ENCODE measurements at places on chromosomes 4 and X.
A peak's percentile ranks its signal among the peaks of the same experiment; 100 is the strongest.

GRCh38 chr4:54225598-54226403, 3.3 kb upstream of the PDGFRA start:
- DNase-seq = no peak

- no peak for DNase-seq
These were observed 41.2 kb downstream of the PIR start for GRCh38 chrX:15451913-15452312.

DNA sequence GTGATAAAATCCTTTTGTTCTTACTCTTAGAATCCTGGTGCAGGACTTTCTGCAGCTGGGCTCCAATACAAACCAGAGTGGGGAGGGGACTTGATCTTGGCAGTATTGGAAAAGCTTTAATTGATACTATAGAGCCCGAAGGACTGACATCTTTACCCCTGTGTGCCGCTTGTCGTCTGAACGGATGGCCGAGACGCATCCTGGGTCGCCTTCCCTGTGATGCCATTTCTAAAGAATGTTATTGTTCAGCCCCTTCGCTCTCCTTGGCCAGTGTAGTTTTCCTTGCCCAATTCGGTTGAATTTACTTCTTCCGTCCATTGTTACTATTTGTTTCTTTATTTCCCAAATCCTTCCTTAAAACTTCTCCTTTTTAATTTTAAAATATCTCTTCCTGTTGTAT, 80.9 kb downstream of the CLDN34 start:
- DNase-seq = no peak

- no peak for DNase-seq
These were observed 4.0 kb upstream of the SLC34A2 start for GRCh38 chr4:25651682-25652081.

DNA sequence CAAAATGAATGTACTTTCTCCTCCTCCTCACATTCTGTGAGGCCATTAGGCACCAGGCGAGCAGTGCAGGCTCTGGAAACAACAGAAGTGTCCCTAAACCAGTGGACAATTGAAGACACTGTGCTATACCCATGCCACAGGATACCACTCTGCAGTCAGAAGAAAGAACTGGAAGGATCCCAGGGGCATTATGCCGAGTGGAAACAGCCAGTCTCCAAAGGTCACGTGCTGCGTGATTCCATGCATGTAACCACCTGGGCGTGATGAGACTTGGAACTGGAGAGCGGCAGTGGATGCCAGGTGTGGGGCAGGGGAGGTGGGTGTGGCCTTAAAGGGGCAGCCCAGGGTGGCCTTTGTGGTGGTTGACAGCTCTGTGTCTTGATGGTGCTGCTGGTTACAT, 139.4 kb downstream of the EVC2 start:
- no peak for DNase-seq

DNA sequence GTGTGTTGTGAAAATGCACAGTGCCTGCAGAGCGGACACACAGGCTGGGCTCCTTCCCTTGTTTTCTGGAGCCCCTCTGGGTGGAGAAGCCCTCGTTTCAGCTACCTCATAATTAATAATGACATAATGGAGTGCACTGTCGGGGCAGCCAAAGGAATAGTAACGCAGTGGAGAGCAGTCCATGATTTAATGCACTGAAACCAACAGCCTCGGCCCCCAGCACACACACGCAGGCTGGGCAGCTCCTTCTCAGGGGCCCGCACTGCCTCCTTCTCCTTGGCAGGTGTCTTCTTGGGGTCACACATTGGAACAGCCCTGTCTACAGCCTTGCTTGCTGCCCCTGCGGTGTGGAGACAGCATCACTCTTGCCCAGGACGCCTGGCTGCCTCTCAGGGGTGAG, 89.2 kb downstream of the DCTD start:
- DNase-seq = no peak

DNA sequence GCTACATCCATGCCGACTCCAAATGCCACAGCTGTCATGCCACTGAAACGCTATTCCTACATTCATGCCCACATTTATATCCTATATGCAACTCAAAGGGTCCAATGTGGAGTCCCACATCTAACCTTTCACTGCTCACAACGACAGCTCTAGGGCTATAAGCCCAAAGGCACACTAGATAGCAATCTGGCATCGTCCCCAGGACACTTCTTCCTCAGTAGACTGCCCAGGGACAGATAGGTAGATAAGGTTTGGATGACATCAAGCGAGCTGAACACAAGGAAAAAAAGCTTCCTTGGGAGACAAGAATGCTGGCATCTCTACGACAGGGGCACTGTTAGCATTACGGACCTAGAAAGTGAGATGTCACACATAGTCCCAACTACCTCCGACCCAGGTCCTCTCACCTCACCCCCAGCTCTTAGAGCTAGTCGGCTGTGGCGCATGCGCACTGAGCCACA, 685 bp downstream of the RAB9B start:
- peak; percentile 74 for DNase-seq

DNA sequence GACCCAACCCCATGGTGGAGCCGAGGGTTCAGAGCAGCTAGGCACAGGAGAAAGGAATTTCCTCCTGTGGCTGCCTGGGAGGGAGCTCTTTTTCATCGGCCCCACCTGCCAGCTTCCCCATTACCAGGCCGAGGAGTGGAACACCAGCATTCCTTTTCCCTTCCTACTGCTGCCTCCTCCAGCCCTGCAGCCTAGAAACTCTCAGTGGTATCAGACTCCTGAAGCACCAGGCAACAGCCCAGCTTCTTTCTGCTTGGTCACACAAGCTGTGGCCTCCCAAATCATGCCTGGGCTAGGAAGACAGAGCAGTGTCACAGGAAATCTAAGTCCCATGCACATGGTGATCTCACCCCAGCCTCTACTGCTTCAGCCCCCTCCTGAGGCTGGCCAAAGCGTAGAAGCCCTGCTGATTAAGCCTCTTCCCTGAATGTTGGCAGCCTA, 30.1 kb downstream of the RTL5 start:
- no peak for DNase-seq

DNA sequence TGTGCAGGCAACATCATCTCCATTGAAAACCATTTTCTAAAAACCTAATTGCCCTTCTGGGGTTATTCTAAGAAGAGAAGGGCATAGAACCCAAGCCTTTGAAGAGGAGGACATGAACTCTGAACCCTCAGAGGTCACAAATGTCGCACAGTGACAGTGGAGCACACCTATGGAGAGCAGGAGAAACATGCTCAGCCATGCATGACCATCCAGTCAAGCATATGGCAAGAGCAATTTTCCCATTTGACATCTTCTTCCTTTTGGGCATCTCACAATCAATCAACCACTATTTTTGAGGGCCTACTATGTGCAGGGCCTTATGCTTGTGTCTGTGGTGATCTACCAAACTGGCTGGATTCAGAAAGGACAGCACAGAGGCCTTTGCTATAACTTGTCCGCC, 30.1 kb upstream of the AFF2 start:
- DNase-seq = no peak

- no peak for DNase-seq
These were observed 28.1 kb upstream of the HPSE start for GRCh38 chr4:83362492-83363329.

GRCh38 chr4:169150806-169151205, 120.0 kb downstream of the SH3RF1 start:
- no peak for DNase-seq

DNA sequence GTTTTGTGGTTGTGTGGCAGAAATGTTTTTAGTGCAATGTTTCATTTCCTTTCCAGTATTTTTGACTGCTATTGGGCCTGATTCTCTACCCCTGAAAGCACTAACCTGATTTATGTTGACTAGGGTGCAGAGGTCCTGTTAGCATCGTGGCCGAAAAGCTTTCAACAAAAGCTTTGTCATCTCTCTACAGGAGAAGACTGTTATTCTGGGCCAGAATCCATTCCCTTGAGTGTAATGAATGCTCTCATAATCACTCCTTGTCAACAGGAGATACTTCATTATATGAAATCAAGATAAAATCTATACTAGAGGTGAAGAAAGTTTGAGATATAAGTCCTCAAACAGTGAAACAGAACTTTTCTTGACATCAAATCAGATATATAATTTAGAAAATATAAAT, 195.5 kb downstream of the ZNF330 start:
- DNase-seq = no peak

- DNase-seq = no peak
These were observed 201.0 kb upstream of the GPR101 start for GRCh38 chrX:137234651-137235402.

DNA sequence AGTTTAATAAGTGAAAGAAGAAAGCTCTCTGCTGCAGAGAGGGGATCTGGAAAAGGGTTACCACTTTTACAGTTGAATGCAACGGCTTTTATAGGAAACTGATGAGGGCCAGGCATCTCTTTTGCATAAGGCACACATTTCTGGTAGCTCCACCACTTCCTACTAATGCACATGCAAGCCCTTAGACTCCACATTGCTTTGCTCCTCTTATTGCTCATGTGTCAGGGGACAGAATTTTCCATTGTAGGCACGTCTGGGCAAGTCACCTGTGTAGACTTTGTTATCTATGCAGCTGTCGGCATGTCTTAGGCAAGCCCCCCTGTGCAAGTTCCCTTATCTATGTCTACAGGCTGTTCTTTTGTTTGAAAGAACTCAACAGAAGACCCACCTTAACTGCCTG, 294.6 kb upstream of the STS start:
- DNase-seq = no peak

GRCh38 chr4:158625544-158625943, 46.1 kb downstream of the C4orf46 start:
- no peak for DNase-seq

DNA sequence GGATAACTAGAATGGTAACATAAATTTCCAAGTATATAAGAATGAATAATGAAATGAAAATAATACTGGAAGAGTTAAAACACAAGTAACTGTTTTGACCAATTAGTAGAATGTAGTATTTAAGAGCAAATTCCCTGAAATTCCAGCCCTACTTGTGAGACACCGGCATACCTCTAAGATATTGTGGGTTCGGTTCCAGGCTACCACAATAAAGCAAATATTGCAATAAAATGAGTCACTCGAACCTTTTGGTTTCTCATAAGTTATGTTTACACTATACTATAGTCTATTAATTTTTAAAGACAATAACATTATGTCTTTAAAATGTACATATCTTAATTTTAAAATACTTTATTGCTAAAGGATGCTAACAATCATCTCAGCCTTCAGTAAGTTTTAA, 15.2 kb upstream of the IQCM start:
- DNase-seq = no peak

GRCh38 chrX:9087271-9088040, 53.5 kb upstream of the FAM9B start:
- no peak for DNase-seq

GRCh38 chr4:138981930-138982390, 33.6 kb upstream of the NOCT start:
- no peak for DNase-seq

GRCh38 chrX:17183566-17183965, 191.4 kb upstream of the NHS start:
- DNase-seq = no peak

GRCh38 chr4:86791126-86791525, 58.1 kb downstream of the SLC10A6 start:
- no peak for DNase-seq

GRCh38 chr4:145435646-145436045, 46.0 kb upstream of the SMAD1 start:
- DNase-seq = no peak

GRCh38 chrX:154791467-154791866, 13.8 kb downstream of the MPP1 start:
- no peak for DNase-seq

DNA sequence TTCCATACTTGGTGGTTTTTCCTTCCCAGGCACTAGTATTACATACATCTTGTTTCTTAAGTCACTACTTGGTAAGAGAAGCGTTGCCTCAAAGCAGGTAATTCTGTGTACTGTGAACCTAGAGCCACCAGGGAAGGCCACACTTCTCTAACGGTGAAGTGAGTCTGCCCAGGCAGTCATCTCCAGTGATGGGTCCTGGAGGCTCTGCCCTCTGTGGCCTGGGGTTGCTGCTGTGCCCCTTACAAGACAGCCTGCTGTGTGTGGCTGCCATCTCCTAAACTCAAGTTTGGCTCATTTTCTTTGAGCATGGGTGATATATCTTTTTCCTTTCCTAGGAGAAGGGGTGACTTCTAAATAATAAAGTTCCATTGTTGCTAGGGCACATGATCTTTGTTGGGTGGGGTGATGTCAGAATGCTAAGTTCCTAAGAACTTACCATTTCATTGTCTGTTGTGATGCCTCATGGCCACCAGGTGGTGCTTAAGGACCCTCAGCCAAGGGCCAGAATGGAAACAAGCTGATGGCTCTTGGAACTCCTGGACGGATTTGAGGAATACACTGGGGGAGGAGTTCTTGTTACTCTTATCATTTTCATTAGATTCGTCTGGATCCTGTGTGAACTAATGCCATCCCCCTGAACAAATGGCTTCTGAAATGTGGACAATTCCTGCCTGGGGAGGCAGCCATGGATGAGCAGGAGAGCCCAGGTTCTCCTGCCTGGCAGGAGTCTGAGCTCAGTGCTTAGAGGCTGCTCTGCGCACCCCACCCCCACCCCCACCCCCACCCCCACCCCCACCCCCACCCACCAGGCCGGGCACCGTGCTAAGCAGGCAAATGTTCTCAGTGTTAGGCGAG, 41.1 kb upstream of the WDR1 start:
- no peak for DNase-seq

DNA sequence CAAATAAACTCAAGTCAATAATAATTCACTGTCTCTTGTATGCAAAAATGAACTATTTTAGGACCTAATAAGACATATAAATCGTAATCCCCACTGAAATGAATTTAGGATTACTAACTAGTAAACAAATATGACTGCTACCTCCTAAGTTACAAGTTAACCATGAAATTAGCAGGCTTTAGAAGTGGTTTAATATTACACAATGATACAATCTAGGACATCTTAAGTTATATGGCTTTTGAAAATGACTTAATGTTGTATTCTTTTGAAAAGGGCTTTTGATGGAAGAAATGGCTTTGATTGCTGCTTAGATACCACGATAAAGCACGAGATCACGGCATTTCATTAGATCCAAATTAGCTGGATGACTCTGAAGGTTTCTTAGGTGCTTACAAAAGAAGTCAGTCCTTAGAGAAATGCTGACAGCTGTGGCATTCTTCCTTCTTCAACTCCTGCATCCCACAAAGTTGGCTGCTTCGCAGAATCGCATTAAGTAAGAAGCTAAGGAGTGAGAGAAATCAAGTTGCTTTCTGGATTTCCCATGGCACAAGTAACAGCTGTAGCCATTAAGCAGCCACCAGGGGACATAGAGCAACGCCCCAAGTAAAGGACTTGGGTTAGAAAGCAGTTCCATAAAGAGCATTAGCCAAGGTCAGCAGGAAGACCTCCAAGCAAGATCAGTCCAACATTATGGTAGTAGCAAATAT, 6.9 kb downstream of the SLC10A7 start:
- DNase-seq = no peak

- no peak for DNase-seq
These were observed 18.1 kb downstream of the PPP1R2C start for GRCh38 chrX:42759881-42760280.

GRCh38 chr4:143701365-143701764, 890 bp upstream of the FREM3 start:
- no peak for DNase-seq

- no peak for DNase-seq
These were observed 439 bp downstream of the SEC31A start for GRCh38 chr4:82890528-82890900.

- no peak for DNase-seq
These were observed 140.8 kb upstream of the AGA start for GRCh38 chr4:177582992-177583391.
